Activated CD4-positive, alpha-beta memory T cell treated with anti-CD3 and anti-CD28 coated beads for 36 hours (primary cell): ENCODE measurements at places on chromosomes 7 and 10. TPM values are rescaled to one million over a fixed set of nuclear protein-coding genes. Genes with fewer than 3 reads are reported as not detected.

GRCh38 chr10:3480990-3481315 lies 304.1 kb downstream of the KLF6 start:
- DNase-seq: no peak
- no peak overlapping the region for H3K4me3 ChIP-seq
- H3K27ac ChIP-seq: no peak overlapping the region
- no peaks in the 10 kb centered on the region for H3K36me3 ChIP-seq

DNA sequence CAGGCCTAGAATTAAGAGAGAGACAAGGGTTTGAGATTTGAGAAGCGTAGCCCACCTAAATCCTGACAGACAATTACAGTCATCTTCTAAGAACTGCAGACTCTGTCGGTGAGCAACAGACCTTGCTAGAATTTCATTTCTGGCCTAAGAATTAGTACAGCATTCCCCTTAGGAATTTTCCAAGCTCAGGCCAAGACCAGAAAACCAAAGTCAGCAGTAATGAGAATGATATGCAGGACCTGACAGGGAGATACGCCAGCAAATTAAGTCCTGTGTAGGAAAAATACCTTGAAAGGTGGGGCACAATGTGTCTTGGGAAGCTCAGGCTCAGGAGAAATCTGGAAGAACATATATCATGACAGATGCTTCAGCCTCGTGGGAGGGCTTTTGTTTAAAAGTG lies 52.7 kb upstream of the HERPUD2 start:
- peaks cover 3% of the 10 kb centered on the region for H3K27me3 ChIP-seq
- no peak overlapping the region for H3K27ac ChIP-seq
- H3K36me3 ChIP-seq: peaks cover 4% of the 10 kb centered on the region
- DNase-seq: no peak
- H3K4me1 ChIP-seq: no peaks in the 10 kb centered on the region
- H3K4me3 ChIP-seq: no peak overlapping the region

DNA sequence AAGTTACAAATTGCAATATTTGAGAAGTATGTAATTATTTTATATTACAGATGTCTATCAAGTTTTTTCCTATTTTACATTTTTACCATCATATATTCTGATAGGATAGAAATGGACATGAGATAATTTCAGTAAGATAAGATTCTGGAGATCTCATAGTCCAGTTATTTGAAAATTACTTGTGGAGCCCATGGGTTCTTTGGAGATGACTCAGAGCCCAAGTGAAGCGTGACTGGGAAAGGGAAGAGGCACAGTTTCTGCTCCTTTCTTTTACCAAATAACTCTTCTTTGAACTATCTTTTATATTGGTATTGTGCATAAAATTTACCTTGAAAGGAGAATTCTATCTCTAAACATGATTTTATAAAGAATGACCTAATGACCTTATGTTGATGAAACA lies 2.4 kb downstream of the CD36 start:
- no peak overlapping the region for H3K4me3 ChIP-seq
- no peak overlapping the region for H3K27ac ChIP-seq
- no peaks in the 10 kb centered on the region for H3K4me1 ChIP-seq
- H3K36me3 ChIP-seq: no peaks in the 10 kb centered on the region

GRCh38 chr10:19944911-19945663 lies 128.9 kb downstream of the PLXDC2 start:
- no peaks in the 10 kb centered on the region for H3K27me3 ChIP-seq
- H3K4me1 ChIP-seq: no peaks in the 10 kb centered on the region
- no peak overlapping the region for H3K27ac ChIP-seq
- no peak for DNase-seq
- no peak overlapping the region for H3K4me3 ChIP-seq

ZNF503 gene
- total RNA-seq: 0.56 TPM

VSIR gene
- total RNA-seq: 112 TPM

CPA2 gene
- total RNA-seq: 0.14 TPM

UBTD1 gene
- total RNA-seq: 2.6 TPM
